Cerebellar nuclear complex (tissue), 1 donor: ENCODE measurements at places on chromosomes 16 and 17.
A peak's percentile ranks its signal among the peaks of the same experiment; 100 is the strongest.

- no peak for DNase-seq
Measured at GRCh38 chr16:80971819-80972218, 34.9 kb downstream of the CMC2 start.

- DNase-seq = no peak
Measured at GRCh38 chr16:3810198-3810664, 70.3 kb downstream of the CREBBP start.

- no peak for DNase-seq
Measured at GRCh38 chr17:37066322-37067255, 117.8 kb downstream of the AATF start.

- DNase-seq = no peak
Measured at GRCh38 chr16:72856797-72857196, 191.1 kb downstream of the ZFHX3 start.

DNA sequence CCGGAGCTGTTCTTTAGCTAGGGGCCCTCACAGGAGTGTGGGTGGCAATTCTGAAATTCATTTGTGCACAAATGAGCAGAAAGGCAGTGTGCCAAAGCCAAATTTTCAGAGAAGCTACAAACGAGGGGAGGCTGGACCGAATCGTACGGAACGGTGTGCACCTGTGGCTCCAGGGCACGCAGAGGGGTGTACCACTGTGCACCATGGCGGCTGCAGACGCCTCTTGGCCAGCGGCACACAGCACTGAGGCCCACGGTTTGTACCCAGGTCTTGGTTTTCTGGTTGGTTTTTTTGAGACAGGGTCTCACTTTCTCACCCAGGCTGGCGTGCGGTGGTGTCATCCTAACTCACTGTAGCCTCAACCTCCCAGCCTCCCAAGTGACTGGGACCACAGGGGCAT lies 14.9 kb downstream of the CHMP1A start:
- no peak for DNase-seq

- no peak for DNase-seq
Measured at GRCh38 chr16:54632322-54633220, 298.1 kb upstream of the IRX5 start.

DNA sequence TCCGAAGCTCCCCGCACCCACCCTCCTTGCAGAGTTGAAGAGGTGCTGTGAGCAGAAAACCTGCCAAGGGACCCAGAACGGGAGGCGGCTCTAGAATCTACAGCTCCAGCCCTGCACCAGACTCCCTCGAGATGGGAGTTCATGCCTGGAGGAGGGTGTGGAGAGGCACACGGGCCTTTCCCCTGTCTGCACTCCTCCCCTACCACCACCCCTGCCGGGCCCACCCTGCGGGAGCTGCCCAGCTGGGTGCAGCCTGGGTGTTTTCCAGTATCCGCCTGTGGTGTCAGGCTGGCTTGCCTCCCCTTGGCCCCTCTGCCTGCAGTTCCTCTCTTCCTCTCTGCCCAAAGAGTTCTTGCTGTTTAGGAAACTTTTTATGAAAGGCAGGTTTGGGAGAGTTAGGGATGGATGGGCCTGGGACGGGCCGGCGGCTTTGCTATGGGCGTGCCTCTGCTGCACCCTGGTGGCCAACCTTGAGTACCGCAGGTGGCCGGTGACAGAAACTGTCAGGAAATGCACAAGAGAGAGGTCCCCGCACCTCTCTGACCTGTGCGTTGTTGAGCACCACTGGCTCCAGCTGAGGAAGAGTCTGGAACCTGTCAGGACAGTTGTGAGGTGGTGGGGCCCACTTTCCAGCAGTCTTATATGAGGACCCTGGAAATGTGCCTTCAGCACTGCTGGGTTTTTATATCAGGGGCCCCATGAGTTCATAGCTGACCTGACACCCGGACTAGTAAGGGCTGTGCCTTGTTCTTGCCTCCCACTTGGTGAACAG lies 354.1 kb downstream of the SEC14L1 start:
- no peak for DNase-seq

DNA sequence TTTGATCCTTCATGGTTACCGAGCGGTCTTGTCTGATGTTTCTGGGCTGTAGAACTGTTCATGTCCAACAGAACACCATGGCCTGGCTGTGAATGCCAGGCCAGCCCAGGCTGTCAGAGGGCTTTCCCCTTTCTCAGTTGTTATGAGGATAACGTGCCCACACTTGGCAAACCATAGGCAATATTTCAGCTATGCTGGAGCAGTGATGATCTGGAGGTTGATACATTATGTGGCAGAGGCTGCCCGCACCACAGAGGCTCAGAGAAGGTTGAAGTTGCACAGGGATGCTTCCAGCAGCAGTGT lies 92.9 kb downstream of the C16orf78 start:
- no peak for DNase-seq

DNA sequence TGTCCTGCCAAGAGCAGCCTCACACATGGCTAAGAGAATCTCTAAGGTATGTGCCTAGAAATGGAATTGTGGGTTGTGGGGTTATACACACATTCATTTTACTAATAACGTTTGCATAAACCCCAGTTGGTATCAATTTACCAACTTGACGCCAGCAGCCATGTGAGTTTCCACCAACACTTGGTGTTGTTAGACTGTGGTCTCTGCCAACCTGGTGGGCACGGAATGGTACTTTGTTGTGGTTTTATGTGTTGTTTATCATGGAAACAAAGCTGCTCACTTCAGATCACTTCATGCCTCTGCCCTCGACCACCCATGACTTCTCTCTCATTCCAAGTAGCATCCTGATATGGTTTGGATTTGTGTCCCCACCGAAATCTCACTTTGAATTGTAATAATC lies 152.0 kb upstream of the CDC42EP4 start:
- no peak for DNase-seq

DNA sequence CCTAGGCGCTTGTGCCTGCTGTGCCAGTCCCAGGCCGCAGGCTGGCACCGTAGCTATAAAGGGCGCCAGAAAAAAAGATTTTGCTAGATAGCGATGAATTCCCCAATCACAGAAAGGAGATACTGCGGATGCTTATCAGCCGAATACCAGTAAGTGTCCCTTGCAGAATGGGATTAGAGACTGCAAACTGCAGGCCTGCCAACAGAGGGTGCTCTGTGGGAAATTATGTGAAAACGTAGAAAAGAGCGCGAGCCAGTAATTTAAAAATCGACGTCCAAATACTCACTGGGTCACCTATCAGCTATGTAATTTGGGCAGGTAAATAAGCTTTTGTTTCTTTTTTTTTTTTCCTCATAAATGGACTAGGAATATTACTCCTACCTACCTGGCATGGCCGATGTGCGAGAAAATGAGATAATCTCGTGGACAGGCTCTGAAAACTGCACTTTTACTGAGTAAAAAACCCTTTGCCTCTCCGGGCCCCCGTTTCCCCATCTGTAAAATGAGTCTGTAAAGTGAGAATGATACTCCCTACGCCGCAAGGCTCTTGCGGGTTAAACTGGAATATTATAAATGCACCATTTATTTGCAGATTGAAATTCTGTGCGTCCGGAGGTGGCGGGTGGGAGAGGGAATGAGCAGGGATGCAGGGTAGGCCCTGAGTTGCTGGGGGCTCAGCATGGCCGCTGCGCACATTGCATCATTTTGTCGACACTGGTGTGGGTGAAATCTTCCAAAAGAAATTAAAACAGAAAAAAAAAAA lies 1.2 kb upstream of the COG1 start:
- no peak for DNase-seq

DNA sequence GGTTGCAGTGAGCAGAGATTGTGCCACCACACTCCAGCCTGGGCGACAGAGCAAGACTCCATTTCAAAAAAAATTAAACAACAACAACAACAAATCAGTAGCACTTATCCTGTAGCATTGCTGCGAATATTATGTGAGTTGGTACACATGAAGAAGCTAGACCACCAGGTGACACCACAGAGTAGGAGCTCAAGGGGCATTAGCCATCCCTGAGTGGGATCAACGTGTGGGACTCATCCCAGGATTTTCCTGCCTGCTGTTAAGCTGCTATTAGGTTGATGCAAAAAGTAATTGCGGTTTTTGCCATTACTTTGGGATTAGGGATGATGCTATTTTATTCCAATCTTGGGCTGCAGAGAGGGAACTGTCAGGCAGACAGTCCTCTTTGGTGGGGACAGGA lies 47.2 kb downstream of the OTOA start:
- no peak for DNase-seq

GRCh38 chr17:66021757-66022156 lies 170.2 kb downstream of the CEP112 start:
- no peak for DNase-seq

- no peak for DNase-seq
Measured at GRCh38 chr16:85167589-85168537, 55.6 kb upstream of the CIBAR2 start.

DNA sequence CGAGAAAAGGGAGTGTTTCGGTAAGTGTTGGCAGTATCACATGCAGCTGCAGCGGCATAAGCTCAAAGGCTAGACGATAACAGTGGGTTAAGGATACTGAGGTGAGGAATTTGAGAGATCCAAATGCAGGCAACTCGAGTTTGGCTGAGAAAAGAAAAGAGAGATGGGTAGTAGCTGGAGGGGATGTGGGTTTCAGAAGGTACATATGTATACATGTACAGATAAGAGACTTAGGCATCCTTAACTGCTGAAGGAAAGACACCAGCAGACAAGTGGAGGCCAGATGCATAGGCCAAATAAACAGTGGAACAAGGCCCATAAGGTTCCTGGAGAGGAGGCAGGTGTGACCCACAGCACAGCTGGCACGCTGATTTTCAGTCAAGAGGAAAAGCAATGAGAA lies 86.6 kb upstream of the NETO2 start:
- no peak for DNase-seq

DNA sequence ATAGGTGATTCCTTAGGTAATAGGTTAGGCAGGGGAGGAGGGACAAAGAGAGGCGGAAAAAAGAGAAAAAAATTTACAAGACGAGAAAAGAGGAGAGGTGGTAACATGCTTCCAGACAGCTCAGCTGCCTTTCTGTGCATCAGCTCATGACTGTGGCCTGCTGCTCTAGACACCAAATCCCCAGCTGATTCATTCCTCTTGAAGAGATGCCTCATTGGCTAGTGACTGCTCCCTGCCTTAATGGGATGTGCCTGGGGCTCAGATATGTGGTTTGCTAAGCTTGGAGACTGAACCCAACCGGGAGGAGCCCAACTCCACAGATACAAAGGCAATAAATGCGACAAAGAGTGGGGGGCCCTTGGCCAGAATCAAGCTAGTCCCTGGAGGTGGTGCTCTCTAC lies 105.9 kb upstream of the FAM20A start:
- no peak for DNase-seq

DNA sequence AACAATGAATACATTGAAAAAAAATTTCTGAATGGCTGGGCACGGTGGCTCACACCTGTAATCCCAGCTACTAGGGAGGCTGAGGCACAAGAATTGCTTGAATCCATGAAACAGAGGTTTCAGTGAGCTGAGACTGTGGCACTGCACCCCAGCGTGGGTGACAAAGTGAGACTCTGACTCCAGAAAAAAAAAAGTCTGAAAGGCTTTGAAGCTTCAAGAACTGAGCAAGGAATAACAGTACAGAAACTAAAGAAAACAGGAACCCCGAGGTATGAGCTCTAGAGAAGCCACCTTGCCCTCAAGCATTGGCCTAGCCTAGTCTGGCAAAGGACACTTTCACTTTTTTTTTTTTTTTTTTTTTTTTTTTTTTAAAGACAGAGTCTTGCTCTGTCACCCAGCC lies 45.0 kb downstream of the TEX2 start:
- DNase-seq = no peak

GRCh38 chr16:62615526-62615925 lies 579.3 kb upstream of the CDH8 start:
- no peak for DNase-seq

- no peak for DNase-seq
Measured at GRCh38 chr17:31724619-31725018, 134.4 kb downstream of the COPRS start.

- DNase-seq = no peak
Measured at GRCh38 chr17:55889271-55889670, 138.4 kb downstream of the PCTP start.

- no peak for DNase-seq
Measured at GRCh38 chr16:4111748-4112696, 4.2 kb downstream of the ADCY9 start.

DNA sequence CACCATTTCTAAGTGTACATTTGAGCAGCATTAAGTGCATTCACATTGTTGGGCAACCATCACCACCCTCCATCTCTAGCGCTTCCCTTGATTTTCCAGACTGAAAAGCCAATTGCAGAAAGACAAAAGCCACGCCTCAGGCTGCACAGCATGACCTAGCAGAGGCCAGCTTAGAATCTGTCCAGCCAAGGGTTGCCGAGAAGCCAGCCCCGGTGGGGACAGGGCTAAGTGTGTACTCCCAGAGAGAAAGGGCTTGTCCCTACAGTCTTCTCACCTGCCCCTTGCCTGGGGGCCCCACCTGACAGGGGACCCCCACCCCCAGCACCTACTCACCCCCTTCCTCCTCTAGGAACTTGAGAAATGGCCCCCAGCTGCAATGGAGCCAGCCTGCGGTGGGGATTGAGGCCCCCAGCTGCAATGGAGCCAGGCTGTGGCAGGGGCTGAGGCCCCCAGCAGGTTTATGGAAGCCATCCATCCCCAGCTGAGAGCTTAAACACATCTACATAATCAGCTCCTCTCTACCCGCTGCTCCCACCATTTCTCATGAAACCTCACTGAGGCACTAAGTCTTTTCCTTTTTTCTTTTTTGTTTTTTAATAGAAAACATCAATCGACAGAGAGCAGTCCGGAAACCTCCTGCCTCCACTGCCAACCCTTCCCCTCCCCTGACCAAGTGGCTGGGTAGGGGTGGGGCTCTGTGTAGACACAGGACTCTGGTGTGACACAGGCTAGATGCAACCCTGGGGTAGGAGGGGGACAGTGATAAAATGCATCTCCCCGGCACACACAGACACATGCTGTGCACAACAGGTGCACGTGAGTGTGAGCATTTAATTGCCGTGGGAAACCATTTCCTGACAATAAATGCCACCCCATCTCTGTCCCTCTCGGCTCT lies 77.9 kb downstream of the CCT6B start:
- DNase-seq = no peak

GRCh38 chr17:19762515-19762961 lies 14.4 kb upstream of the ALDH3A1 start:
- peak; percentile 10 for DNase-seq

GRCh38 chr17:13784434-13785095 lies 182.8 kb upstream of the HS3ST3A1 start:
- DNase-seq = no peak

- DNase-seq = no peak
Measured at GRCh38 chr16:66872559-66872942, 7.8 kb upstream of the PDP2 start.

DNA sequence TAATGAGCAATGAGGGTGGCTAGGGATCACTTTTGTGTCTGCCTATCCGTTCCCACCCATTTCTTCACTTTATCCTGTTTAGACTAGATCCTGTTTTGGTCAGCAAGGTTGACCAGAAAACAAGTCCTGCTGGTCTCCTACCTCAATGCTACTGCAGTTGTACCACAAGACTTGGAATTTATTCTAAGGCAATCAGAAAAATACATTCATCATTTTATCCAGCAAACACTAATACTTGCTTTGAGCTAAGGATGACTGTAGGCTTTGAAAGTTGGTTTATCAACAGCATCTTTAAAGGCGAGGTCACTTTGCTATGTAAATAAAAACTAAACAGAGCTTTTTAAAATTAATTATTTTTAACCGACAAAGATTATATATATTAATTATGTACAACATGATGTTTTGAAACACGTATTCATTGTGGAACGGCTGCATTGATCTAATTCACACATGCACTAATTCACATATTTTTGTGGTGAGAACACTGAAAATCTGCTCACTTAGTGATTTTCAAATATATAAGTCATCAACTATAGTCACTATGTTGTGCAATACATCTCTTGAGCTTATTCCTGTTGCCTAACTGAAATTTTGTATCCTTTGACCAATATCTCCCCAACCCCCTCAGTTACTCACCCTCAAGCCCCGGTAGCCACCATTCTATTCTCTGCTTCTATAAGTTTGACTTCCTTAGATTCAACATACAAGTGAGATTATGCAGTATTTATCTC lies 125.9 kb upstream of the HS3ST3A1 start:
- DNase-seq = no peak
